MCF 10A (cell line): ENCODE measurements at places on chromosomes 16 and 17. TPM values are rescaled to one million over a fixed set of nuclear protein-coding genes. Genes with fewer than 3 reads are reported as not detected.

DNA sequence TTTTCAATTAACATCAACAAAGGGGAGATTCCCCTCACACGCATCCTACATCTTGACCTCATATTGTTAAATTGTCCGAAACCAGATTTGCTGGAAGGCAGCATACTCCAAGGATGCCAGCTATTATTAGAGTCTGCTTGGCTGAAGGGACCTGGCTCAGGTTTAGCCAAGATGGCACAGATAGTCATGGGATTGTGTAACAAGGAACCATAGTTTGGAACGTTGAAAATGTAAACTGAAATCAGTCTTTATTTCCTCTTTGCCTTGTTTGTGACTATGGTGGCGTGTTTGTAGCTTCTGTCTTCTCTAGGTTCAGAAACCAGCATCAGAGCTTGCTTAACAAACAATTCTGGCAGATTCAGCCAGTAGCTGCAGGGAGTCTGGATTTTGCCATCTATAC is 5.9 kb downstream of the ARSG start:
- H3K4me3 ChIP-seq: no peak overlapping the region
- H3K4me1 ChIP-seq: no peaks in the 10 kb centered on the region
- no peak overlapping the region for H3K27ac ChIP-seq
- H3K27me3 ChIP-seq: no peaks in the 10 kb centered on the region

- no peaks in the 10 kb centered on the region for H3K27me3 ChIP-seq
- H3K36me3 ChIP-seq: no peaks in the 10 kb centered on the region
- no peak overlapping the region for H3K27ac ChIP-seq
- no peaks in the 10 kb centered on the region for H3K4me1 ChIP-seq
- no peak for DNase-seq
Observed at GRCh38 chr16:10526962-10527361, 53.4 kb downstream of the EMP2 start.

- peaks cover 5% of the 10 kb centered on the region for H3K4me1 ChIP-seq
- no peaks in the 10 kb centered on the region for H3K36me3 ChIP-seq
- peak; percentile 7 for DNase-seq
- H3K4me3 ChIP-seq: no peak overlapping the region
- H3K27ac ChIP-seq: no peak overlapping the region
Observed at GRCh38 chr17:35167666-35168065, 20.0 kb downstream of the UNC45B start.

DNA sequence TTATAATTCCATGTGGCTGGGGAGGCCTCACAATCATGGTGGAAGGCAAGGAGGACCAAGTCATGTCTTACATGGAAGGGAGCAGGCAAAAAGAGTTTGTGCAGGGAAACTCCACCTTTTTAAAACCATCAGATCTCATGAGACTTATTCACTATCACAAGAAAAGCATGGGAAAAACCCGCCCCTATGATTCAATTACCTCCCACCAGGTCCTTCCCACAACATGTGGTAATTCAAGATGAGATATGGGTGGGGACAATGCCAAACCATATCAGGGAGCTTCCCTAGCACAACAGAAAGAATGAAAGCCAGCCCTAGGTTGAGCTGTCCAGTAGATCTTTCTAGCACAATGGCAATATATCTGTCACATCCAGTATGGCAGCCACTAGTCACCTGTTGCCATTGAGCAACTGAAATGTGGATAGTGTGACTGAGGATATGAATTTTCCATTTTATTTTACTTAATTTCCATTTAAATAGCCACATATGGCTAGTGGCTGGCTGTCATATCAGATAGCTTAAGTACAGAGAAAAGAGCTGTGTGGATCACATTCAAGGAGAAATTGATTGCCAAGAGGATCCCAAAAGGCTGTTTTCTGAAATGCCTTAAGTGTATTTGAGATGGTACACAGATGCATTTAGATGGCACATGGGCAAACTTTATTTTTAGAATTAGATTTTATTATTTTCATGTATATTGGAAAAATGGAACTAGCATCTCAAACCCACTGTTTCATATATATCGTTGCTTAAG is 273.0 kb downstream of the GRIN2A start:
- no peak overlapping the region for H3K27ac ChIP-seq
- DNase-seq: no peak
- H3K4me1 ChIP-seq: no peaks in the 10 kb centered on the region
- H3K36me3 ChIP-seq: peaks cover 6% of the 10 kb centered on the region
- H3K27me3 ChIP-seq: no peaks in the 10 kb centered on the region

DNA sequence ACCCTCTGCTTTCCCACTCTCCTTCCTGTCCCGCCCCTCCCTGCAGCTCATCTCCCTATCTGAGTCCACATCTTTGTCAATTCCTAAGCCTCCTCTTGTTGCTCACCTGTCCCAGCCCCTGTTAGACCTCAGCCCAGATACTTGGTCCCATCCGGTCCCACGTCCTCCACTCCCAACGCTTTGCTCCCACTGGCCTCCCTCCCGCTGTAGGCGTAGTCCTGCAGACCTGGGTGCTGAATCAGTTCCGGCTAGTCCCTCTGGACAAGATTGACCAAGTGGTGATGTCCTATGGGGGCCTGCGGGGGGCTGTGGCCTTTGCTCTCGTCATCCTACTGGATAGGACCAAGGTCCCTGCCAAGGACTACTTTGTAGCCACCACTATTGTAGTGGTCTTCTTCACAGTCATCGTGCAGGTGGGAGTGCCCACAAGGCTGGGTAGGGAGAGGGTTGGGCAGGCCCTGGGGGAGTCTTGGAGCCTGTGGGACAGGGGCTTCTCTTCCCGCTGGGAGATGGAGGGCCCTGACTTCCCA is 8.0 kb downstream of the SLC9A5 start:
- H3K4me3 ChIP-seq: no peak overlapping the region
- no peaks in the 10 kb centered on the region for H3K36me3 ChIP-seq
- no peak for DNase-seq
- no peak overlapping the region for H3K27ac ChIP-seq

- no peaks in the 10 kb centered on the region for H3K36me3 ChIP-seq
- no peaks in the 10 kb centered on the region for H3K27me3 ChIP-seq
- no peaks in the 10 kb centered on the region for H3K4me1 ChIP-seq
- no peak for DNase-seq
- no peak within 1 kb of the TSS for H3K4me3 ChIP-seq
Observed at GRCh38 chr17:5234645-5235576, at the start of gene SCIMP. TSS of gene SCIMP (minus strand) at chr17:5234860. CDS start at chr17:5234755, 105 bp downstream.

DNA sequence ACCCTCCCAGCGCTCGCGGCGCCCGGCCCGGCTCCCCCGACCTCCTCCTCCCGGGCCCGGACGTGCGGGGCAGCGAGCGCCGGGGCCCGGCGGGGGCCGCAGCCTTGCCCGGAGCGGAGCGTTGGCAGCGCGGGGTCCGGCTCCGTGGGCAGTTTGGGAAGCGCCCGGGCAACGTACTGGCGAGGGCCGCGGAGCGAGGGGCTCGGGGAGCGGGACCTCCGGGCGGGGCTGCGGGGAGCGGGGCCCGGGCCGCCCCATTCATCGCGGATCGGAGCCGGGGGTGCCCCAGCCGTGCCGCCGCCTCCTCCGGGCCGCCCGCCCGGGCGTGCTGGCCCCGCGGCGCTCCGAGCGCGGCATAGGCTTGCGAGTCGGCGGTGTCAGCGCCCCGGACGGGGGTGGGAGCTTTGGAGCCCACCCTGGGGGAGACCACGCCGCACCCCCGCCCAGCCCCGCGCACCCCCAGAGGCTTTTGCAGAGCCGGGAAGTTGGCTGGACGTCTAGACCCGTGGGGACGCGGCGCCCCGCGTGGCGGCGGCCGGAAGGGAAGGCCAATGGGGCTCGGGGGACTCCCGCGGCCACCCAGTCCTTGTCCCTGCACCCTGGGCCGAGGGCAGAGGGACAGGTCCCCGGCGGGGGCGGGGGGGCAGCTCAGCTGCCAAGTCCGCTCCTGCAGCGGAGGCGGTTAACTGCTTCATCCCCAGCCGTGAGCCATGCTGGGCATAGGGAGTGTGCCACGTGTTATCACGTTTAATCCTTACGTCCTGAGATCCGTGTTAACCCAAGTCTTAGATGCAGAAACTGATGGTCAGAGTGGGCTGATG is 852 bp downstream of the ZNF469 start:
- H3K36me3 ChIP-seq: peaks cover 6% of the 10 kb centered on the region
- H3K27me3 ChIP-seq: no peaks in the 10 kb centered on the region
- DNase-seq: no peak
- no peak overlapping the region for H3K4me3 ChIP-seq

DNA sequence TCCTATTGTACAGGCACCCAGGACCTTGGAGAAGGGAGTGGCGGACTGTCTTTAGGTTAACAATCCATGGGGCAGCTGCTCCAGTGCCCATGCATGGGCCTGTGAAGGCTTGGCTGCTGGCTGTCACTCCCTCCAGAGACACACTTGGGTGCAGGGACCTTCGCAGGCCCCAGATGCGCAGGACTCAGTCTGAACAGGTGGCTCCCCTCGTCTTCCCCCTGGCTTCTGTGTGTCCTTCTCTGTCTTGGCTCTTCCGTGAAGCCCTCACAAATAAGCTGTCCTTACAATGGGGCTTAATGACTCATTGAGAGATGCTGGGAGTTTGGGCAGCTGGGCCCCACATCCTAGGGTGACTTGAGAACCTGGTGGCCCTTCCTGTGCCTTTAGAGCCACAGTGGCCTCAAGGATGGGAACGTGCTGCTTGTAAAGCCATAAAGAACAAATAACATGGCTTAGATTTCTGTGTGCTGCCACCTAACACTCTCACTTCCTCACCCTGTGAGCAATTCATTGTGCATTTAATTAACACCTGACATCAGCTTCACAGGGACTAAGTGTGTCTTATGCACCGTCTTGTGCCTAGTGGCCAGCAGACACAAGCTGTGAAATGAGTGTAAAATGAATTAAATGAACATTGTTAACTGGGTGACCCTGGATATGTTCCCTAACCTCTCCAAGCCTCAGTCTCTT is 340.7 kb downstream of the SNX29 start:
- H3K4me1 ChIP-seq: peaks cover 6% of the 10 kb centered on the region
- no peak overlapping the region for H3K4me3 ChIP-seq
- no peaks in the 10 kb centered on the region for H3K27me3 ChIP-seq
- peaks cover 5% of the 10 kb centered on the region for H3K36me3 ChIP-seq
- H3K27ac ChIP-seq: no peak overlapping the region

DNA sequence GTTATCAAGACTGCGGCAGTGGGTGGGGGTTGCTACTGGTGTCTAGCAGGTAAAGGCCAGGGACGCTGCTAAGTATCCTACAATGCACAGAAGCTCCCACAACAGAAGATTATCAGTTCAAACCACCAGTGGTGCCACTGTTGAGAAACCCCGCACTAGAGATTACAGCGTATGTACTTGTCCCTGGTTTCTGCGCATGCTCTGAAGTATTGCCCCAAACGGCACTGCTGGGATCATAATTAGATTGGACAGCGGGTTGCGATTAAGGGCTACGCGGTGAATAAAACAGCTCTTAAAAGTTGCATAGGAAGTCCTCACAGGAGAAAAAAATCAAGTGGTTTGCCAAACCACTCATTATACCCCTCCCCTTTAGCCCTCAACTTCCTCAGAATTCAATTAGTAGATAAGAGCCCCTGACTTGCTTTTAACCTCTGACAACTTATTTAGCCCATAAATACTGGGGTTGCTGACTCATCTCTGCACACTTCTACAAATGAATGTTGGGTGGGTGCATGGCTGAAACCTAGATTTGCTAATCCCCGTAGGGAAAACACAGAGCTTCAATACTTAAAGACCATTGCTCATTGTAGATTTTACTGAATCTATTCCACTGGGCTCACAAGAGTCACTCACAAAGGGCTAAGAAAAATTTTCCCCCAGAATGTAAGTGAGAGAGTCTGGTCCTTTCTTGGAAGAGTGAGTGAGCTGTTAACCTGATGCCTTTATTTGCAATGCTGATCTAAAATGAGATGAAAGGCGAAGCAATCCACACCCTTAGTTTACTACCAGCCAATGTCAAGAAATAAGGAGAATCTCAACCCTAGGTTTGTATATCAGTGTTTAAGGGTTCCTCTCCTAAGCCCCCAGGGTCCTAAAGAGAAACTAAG is 91.8 kb downstream of the RGS9 start:
- H3K36me3 ChIP-seq: peaks cover 2% of the 10 kb centered on the region
- no peaks in the 10 kb centered on the region for H3K4me1 ChIP-seq
- DNase-seq: no peak
- no peak overlapping the region for H3K4me3 ChIP-seq
- H3K27ac ChIP-seq: no peak overlapping the region
- H3K27me3 ChIP-seq: peaks cover 32% of the 10 kb centered on the region

DNA sequence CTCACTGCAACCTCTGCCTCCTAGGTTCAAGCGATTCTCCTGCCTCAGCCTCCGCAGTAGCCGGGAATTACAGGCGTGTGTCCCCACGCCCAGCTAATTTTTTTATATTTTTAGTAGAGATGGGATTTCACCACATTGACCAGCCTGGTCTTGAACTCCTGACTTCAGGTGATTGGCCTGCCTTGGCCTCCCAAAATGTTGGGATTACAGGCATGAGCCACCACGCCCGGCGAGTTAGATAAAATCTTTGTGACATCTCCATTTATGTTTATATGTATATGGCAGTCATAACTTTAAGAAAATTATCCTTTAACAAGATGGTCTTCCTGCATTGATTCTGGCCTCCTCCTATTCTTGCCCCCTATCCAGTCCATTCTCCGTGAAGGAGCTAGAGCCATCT is 24.0 kb downstream of the CCDC42 start:
- no peak for DNase-seq
- no peak overlapping the region for H3K27ac ChIP-seq
- no peaks in the 10 kb centered on the region for H3K4me1 ChIP-seq
- no peak overlapping the region for H3K4me3 ChIP-seq

DNA sequence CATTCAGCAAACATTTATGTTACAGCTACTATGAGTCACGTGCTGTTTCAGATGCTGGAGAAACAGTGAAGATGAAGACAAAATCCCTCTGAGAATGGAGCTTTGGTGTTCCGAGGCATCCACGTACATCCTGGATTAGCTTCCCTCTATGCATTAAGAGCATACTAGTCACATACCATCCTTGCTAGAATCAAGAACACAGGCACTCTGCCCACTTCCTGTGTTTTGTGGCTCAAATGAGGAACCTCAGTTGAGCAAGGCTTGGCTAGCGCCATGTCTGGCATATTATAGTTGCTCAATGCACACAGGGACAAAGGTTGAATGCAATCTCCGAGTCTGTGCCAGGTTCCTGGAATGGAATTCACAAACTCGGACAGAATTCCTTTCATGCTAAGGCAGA is 297.5 kb downstream of the XYLT1 start:
- no peak for DNase-seq
- no peak overlapping the region for H3K27ac ChIP-seq
- H3K27me3 ChIP-seq: no peaks in the 10 kb centered on the region
- no peaks in the 10 kb centered on the region for H3K4me1 ChIP-seq

DNA sequence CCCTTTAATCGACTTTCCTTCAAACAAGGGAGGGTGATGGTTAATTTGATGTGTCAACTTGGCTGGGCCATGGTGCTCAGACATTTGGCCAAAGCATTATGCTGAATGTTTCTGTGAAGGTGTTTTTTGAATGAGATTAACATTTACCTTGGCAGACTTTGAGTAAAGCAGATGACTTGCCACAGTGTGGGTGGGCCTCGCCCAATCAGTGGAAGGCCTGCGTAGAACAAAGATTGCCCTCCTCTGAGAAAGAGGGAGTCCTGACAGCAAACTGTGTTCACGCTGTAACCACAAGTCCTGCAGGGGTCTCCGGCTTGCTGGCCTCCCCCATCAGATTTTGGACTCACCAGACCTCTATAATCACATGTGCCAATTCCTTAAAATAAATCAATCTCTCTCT is 118.7 kb downstream of the SOX9 start:
- H3K4me3 ChIP-seq: no peak overlapping the region
- DNase-seq: no peak
- no peaks in the 10 kb centered on the region for H3K27me3 ChIP-seq

GRCh38 chr17:81379523-81379942 is 15.7 kb upstream of the BAHCC1 start:
- DNase-seq: peak; percentile 42
- no peak overlapping the region for H3K27ac ChIP-seq
- no peaks in the 10 kb centered on the region for H3K36me3 ChIP-seq

Gene IRX5
- total RNA-seq: 6.1 and 7.8 TPM in 2 replicates

Gene TBC1D28
- not detected in 2 replicates for total RNA-seq

Gene GNG13
- not detected in 2 replicates for total RNA-seq

Gene CEP295NL
- 0.68 and 0.86 TPM in 2 replicates for total RNA-seq

Gene TBC1D26
- not detected in 2 replicates for total RNA-seq

Gene DDX52
- total RNA-seq: 37.8 and 42.5 TPM in 2 replicates

Gene LONP2
- total RNA-seq: 55.6 and 58.8 TPM in 2 replicates

Gene TBC1D3
- total RNA-seq: 3.6 TPM in 1 of 2 replicates, not detected in the other
